ENCODE measurements at places on chromosomes 7 and 10.

DNA sequence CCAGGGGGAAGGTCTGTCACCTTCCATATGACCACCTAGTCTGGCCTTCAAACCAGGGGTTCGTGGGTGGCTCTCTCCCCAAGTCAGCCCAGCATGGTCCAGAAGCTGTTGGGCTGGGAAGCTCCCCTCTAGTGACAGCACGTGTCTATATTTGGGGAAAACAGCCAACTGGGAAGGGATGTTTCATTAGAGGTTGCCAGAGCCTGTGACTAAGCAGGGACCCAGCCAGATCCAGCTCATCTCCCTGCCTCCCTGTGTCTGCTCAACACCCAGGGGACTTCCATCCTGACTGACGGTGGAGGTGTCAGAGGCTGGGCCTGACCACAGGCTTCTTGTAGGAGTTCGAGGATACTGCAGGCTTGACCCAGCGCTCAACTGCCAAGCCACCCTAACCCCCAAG is 10.5 kb downstream of the STYXL1 start:
- DNase-seq, result no peak

DNA sequence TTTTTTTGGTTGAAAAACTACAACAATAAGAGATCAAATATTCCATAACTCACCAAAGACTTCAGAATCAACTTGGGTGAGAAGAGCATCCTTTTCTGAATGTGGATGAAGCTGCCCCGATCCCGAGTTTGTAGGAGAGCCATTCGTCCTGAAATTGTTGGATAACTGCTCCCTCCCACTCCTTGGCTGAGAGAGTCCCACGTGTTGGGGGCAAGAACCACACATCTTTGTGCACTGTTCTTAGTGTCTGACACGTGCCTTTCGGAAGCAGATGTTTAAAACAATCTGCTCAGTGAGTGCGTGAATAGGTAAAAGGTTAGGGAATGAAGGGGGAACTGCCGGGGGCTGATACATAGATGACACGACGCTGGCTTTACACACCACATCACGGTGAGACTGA is 575.7 kb downstream of the PTPRN2 start:
- no peak for DNase-seq

DNA sequence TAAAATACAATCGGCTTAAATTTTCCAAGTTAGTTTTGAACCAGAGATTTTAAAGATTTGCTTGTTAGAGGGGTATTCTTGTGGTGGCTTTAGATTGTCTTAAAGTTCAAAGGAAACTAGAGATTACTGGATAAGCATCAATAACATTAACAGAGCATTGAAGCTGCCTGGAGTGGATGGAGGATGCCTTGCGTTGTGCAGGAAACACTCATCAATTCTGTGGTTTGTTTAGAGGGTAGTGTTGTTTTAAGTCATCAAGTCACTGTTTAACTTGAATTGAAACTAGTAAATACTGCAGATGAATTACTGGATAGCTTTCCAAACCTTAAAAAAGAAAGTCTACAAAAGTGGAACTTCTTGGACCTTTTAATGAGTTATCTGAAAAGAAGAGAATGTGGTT is 218.6 kb downstream of the CELF2 start:
- DNase-seq, result no peak

DNA sequence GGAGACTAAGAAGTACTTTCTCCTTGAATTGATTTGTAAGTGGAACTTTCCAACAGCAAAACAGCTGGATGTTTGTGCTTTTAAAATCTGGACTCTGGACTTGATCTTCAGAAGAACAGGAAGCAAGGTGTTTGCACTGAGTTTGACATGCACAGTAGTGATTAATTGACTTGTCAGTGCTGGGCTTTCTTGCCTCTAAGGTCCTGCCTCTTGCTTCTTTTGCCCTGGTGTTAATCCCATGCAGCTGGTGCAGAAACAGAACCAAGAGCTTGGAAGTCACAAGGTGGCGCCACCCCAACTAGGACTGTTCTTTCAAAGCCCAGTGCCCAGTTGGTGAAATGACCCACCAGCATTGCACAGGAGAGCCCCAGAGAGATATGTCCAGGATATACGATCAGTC is 66.8 kb upstream of the SEPHS1 start:
- peak; percentile 23 for DNase-seq

DNA sequence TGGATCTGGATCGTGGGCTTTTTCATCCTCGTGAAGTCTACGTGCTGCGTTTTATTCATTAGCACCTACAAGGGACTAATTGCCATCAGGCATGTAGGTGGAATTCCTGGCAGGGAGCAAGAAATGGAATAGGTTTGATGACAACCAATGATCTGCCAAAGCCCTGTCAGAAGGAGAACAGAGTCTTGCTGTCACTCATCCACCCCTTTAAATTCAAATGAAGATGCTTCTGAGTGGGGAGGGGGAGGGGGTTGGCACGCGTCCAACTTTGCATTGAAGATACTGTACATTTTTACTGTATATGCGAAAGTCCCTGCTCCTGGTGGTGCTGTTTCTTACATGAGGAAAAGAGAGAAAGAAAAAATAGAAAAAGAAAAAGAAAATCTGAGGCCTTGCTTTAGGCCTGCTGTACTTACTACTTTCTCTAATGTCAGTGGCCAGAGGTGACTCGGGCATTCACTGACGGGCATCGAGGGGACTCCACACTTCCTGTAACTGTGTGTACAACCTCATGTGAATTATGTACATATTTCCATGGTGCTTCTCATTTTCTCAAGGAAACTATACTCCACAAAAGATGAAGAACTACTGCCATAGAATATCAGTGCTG is 569.1 kb downstream of the INHBA start:
- DNase-seq, result no peak

GRCh38 chr7:81768951-81769778 is 682 bp downstream of the HGF start:
- DNase-seq, result no peak

DNA sequence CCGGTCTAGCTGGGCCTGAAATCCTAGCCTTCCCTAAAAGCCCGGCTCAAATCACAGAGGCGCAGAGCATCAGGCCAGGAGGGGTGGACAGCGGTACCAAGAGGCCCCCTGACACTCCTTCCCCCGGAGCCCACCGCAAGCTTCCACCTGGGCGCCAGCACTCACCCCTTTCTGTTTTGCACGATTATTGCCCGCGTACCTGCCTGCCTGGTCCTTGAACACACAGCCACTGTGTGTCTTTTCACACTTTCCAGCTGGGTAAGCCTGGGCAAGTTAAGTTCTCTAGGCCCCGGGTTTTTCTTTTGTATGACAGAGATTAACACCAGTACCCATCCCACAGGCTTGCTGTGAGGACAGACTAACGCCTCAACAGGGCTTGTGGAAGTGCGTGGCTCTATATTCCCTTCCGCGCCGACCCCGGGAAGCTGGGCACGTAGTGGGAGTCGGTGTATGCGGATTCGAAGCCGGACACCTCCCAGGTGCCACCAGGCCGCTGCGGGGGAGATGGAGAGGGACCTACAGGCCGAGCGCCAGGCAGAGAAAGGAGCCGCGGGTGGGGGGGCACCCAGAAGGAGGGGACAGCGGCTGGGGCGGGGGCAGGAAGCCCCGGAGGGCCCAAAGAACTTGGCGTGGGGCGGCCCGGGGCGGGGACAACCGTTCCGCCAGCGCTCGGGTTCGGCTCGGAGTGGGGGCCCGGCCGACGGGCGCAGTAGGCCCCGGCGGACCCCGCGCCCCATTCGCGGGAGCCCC is 792 bp downstream of the ZNF746 start:
- DNase-seq, result peak; percentile 48

GRCh38 chr7:44572771-44573170 is 937 bp downstream of the DDX56 start:
- no peak for DNase-seq

DNA sequence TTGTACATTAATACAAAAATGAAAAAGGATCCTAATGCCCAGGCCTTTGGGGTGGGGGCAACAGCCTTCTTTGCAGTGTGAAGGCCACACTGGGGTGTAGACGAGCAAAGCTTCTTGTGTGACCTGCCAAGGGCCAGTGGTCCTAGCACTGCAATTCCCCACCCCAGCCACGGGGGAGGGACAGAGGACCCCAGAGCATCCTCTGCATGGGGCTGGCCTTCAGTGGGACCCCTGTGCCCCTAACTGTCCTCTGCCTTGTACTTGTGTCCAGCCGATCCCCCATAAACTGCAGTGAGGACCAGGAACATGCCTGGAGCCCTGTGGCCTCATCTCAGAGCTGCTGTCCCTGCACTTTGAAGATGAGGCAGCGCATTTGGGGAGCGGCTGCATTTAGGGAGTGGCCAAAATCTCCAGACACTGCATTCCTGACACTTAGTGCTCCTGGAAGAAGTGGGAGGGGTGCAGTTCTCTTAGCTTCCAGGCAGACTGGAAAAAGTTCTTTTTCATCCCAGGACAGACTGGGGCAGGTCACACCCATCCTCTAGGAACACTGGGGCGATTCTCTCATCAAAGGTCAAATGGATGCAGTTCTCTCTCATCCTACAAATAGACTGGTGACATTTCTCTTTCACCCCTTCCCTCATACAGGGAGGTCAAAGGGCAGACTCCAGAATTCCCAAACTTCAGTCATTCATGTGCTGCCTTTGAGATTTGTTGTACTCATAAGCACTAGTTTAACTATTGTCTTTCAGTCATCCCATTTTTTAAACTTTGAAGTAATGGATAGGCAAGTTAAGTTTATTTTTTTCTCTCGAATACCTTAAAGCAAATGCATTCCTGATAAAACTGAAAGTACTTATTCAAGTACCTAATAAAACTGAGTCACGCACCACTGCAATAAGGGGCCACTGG is 922 bp upstream of the MYO1G start:
- DNase-seq, result peak; percentile 50

- no peak for DNase-seq
Observed at GRCh38 chr10:36256948-36257356, 614.9 kb upstream of the FZD8 start.

DNA sequence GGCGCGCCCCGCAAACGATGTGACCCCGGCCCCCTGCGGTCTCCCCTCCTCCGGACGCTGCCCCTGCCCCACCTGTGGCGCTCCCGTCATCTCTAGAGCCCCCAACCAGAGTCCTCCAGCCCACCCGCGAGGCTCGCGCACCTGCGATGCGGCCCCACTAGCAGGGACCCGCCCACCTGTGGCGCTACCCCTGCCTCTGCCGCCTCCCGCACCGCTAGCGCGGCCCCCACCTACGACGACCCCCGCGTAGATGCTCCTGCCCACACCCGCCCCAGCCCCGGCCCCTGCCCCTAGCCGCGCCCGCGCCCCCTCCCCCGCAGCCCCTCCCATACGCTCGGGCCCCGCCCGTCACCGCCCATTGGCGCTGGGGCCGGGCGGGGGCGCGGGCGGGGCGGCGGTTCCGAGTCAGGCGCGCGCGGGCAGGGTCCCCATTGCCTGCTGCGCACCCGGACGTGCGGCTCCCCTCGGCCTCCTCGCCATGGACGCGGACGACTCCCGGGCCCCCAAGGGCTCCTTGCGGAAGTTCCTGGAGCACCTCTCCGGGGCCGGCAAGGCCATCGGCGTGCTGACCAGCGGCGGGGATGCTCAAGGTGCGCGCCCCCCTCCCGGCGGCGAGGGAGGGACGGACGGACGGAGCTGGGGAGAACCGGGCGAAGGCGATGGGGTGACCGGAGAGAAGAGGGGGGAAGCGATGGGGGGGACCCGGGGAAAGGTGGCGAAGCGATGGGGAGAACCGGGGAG is at the start of gene PFKP:
Gene PFKP, plus strand, starts transcription at position 431 of the 741 bp plus-strand sequence. Its CDS starts 48 bp downstream, at position 479.
- peak; percentile 75 for DNase-seq

GRCh38 chr10:35422228-35422627 is 85.9 kb downstream of the CCNY start:
- DNase-seq, result no peak

GRCh38 chr7:36784991-36785940 is 61.0 kb upstream of the AOAH start:
- peak; percentile 80 for DNase-seq

DNA sequence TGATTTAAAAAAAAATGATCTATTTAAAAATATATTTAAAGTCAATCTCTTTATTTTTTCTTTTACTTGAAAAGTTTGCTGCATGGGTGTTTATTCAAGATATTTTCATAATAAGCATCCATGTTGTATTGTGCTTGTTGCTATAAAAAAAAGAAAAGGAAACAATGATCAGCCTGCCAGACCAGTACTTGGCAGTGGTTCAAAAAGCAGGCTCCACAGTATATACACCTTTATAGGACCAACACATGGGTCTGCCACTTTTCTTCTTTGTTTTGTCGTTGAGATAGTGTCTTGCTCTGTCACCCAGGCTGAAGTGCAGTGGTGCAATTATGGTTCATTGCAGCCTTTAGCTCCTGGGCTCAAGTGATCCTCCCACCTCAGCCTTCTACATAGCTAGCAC is 228.0 kb downstream of the TWIST1 start:
- no peak for DNase-seq

GRCh38 chr10:64773357-64773756 is 1252.2 kb downstream of the REEP3 start:
- DNase-seq, result no peak

DNA sequence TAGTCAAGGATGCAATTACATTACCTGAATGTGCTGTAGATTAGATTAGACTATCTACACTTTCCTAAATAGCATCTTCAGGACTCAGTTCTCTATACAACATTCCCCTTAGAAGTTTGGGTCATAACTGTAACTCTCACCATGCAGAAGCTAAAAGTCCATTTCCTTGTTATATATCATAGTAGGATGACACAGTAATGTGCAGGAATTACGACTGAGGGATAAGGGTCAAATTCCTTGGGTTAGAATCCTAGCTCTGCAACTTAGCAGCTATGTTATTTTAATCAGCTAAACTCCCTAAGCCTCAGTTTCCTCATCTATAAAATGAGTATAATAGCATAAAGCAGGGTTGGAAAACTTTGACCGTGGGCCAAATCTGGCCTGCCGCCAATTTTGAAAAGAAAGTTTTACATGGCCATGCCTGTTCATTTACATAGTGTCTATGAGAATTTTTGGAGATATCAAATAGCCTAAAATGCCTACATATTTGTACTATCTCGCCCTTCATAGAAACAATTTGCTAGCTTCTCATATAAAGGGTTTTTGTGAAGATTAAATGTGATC is 14.8 kb downstream of the NRCAM start:
- DNase-seq, result no peak

DNA sequence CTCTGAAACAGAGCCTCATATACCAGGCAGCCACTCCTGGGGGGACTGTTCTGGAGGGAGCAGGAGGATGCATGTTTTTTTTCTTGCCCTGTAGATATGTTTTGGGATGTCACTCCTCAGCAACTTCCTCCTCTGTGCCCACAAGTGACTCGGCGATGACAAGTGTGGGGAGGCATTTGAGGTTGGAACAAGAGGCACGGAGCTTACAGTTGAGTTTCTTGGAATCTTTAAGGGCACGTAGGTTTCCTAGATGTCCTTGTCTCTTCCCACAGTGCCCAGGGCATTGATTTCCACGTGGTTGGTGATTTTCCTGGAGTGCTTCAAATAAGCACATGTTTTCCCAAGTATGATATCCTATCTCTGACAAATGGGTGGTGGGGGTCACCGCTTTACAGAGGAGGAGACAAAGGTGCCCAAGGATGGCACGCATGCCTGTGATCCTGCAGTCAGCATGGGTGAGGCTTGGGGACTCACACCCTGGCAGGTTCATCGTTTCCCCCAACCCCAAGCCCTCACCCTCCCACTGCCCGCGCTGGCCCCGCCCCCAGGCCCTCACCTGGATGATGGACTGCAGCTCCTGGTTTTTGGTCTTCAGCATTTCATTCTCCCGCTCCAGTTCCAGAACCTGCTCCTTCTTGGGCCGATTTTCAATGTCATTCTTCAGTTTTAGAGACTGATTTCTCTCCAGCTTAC is 95.2 kb upstream of the GNA12 start:
- peak; percentile 63 for DNase-seq

- peak; percentile 68 for DNase-seq
Observed at GRCh38 chr10:93436591-93437085, 45.5 kb downstream of the MYOF start.

All from suppressor macrophage (primary cell).